Activated CD4-positive, alpha-beta T cell treated with anti-CD3 and anti-CD28 coated beads, Interleukin-2, amount 10 ng/mL, durations not matched to agents 24 days and 14 days (primary cell): ENCODE measurements at places on chromosomes 16 and 17. TPM values are rescaled to one million over a fixed set of nuclear protein-coding genes. Genes with fewer than 3 reads are reported as not detected.

GRCh38 chr17:43822570-43823190 lies 10.3 kb downstream of the MPP3 start:
- DNase-seq, result no peak

GRCh38 chr16:2086812-2087747 lies 39.3 kb downstream of the TSC2 start:
- no peak for DNase-seq

GRCh38 chr17:15265131-15265530 lies at the start of gene PMP22:
TSS of gene PMP22 (minus strand) at chr17:15265326. CDS start at chr17:15260727, 4,599 bp downstream.
- DNase-seq, result no peak

DNA sequence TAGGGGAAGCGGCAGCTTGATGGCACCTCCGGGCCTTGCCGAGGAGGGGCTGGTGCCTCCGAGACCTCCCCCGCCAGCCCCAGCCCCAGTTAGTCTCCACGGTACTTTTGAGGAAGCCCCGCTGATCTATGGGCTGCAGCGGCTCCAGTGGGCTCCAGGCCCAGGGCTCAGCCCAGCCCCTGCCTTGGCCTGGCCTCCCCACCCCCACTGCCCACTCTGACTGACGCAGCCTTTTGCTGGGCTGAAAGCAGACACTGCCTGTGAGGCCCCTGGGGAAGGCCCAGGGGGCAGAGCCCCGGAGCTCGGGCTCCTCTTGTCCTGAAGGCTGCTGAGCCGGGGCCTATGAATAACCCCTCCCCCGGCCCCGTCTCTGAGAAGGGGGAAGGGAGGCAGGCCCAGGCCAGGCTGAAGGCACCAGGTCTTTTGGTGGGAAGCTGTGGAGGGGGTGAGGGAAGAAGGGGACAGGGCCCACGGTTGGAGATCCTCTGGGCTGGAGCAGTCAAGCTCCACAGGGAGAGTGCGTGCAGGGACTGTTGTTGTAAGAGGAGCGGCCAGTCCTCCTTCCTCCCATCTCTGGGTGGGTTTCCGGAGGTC lies 7.5 kb upstream of the SMTNL2 start:
- no peak for DNase-seq

DNA sequence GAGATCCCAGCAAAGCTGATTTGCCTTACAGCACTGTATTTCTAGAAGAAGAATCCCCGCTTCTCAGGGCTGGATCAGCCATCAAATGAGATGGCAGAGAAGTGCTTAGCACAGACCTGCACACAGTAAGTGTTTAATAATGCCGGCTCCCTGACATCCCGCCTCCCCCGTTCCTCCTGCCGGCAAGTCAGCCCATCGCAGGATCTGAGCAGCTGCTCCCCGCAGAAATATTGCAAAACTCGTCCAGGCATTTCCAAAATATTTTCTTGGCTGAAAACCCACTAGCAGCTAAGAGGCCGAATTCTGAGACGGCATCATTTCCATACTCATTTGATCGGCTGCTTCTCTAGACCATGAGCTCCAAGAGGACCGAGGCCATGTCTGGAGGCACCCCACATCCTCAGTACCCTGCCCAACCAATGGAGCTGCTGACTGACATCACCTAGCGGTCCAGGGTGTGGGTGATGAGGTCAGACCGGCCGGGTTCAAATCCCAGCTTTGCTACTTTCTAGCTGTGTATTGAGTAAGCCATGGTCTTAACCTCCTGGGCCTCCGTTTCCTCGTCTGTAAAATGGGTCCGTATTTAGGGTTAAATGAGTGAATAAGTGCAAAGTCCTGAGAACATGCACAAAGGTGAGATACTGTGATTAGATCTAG lies 251.5 kb downstream of the KATNIP start:
- DNase-seq, result no peak

Gene TIMP2
- total RNA-seq, result 0.54 and 0.64 TPM in 2 replicates

GRCh38 chr16:13999895-14000425 lies 71.2 kb upstream of the MRTFB start:
- DNase-seq, result no peak

DNA sequence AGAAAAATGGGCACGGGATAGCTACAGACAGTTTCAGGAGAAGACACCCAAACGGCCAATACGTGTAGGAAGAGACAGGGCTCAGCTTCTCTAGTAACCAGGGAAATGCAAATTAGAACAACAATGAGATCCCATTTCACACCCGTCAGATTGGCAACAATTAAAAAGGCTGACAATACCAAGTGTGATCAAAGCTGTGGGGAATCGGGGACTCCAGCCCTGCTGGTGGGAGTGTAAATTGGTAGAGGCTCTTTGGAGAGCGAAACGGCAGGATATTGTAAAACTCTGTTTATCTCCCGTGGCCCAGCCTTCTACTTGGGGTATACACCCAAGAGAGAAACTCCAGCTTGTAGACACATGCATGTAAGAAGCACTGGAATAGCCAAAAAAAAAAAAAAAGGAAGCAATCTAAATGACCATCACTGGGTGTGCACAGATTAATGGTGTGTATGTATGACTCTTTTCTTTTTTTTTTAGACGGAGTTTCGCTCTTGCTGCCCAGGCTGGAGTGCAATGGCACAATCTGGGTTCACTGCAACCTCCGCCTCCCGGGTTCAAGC lies 27.5 kb downstream of the MYBBP1A start:
- DNase-seq, result no peak

Gene EXOC3L1
- total RNA-seq, result 0.12 TPM in 1 of 2 replicates, not detected in the other

DNA sequence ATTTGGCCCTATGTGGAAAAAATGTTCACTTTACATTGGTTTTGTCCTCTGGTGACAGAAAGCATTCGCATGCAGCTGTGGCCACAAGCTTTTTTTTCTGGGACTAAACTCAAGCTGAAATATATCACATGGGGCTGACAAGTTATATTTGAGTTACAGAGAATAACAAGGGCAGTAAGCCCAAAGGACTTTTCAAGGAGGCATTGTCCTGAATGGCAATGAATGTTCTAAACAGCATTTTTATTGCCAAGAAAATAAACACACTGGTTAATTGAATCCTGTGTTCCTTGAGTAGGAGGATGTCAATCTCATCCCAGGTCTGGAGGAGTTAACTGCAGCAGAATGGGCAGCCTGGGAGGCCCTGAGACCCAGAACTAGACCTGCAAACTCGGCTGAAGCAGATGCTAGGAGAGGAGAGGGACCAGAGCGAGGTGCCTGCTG lies 114.5 kb downstream of the COPRS start:
- DNase-seq, result no peak

GRCh38 chr16:77696149-77696548 lies 26.2 kb upstream of the NUDT7 start:
- DNase-seq, result no peak

DNA sequence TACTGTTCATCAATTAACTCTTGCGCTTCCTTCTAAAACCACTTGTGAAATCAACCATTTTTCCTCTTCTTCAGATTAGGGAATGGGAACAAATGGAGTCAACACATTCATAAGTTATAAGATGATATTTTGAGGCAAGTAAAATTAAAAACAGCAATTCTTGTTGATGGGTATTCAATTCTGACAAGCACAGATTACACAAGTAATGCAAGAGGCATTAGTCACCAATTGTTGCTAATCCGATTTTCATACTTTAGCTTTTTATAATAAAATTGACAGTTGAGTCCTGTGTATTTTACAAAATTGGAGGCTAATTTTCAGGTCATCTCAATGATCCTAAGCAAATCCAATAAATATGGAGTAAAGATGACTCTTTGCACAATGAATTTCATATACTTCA lies 918.4 kb upstream of the SOX9 start:
- DNase-seq, result no peak

GRCh38 chr16:67150047-67150832 lies 558 bp downstream of the B3GNT9 start:
- DNase-seq, result peak; percentile 85

Gene TP53TG3C
- total RNA-seq, result not detected in 2 replicates

DNA sequence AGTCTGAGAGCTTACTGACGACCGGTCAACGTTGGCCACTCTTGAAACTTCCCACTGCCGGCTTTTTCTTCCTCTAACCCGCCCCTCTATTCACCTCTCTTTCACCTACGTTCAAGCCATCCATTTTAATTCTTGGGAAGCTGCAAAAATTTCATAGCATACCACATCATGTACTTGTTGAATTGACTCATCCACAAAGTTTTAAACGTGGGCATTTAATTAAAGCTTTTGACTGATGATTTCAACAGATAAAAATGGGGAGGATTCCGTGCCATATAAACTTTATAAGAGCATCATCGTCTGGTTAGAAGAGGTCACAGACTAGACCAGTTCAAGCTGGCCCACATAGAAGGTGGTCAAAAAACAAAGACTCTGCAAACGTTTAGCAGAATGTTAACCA lies 22.5 kb downstream of the VPS53 start:
- DNase-seq, result no peak

Gene MT4
- not detected in 2 replicates for total RNA-seq

Gene CA7
- total RNA-seq, result 0.28 and 0.56 TPM in 2 replicates

DNA sequence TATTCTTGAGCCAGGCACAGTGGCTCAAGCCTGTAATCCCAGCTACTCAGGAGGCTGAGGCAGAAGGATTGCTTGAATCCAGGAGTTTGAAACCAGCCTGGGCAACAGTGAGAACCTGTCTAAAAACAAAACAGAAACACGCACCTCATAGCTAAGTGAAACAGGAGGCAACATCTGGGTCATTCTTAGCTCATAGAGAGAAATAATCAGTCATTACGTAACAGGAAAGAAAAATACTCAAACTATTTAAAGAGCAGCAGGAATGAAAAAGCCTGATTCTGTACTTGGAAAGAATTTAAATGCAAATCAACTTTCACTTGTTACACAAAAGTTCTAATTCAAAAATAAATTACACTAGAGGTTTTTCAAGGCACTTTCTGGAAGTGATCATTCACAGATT lies 17.2 kb downstream of the CHCT1 start:
- no peak for DNase-seq

Gene THAP11
- total RNA-seq, result 46.4 and 48.7 TPM in 2 replicates

Gene FOXL1
- 0.05 TPM in 1 of 2 replicates, not detected in the other for total RNA-seq

- no peak for DNase-seq
These were observed 356.3 kb upstream of the C16orf82 start for GRCh38 chr16:26710450-26710849.

- DNase-seq, result no peak
These were observed 20.4 kb downstream of the NLRC5 start for GRCh38 chr16:57009643-57010170.
